Central memory CD4-positive, alpha-beta T cell (primary cell): ENCODE measurements at places on chromosomes 1 and 21.
A peak's percentile ranks its signal among the peaks of the same experiment; 100 is the strongest.

- no peak for DNase-seq
Observed at GRCh38 chr21:43591571-43591970, 67.7 kb downstream of the HSF2BP start.

GRCh38 chr1:20376880-20377494 lies 86.3 kb downstream of the VWA5B1 start:
- peak; percentile 18 for DNase-seq

GRCh38 chr1:15191770-15192169 lies 38.2 kb downstream of the TMEM51 start:
- DNase-seq: no peak

DNA sequence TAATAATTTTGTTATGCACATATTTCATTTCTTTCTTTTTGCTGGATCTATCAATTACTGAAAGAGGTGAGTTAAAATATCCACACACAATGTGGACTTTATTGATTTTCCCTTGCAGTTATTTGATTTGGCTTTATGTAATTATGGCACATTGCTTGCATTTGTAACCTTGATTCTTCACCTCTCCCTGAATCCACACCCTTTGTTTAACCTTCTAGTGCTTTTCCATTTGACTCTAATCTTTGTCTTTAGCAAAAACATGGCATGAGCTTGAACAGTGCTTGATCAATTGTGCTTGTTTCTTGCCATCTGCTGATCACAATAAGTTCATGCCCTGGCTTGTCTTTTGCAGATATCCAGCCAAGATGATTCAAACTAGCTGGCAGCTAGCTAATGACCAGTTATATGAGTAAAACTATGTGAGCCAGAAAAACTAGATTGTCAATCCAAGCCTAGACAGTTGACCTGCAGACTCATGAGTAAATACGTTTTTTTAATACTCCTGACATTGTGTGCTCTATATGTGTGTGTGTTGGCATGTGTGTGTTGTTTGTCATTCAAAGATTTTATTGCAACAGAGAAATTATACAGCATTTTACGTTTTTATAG lies 899.2 kb downstream of the NCAM2 start:
- DNase-seq: no peak

GRCh38 chr1:41101950-41102607 lies 80.6 kb upstream of the SLFNL1 start:
- DNase-seq: no peak

DNA sequence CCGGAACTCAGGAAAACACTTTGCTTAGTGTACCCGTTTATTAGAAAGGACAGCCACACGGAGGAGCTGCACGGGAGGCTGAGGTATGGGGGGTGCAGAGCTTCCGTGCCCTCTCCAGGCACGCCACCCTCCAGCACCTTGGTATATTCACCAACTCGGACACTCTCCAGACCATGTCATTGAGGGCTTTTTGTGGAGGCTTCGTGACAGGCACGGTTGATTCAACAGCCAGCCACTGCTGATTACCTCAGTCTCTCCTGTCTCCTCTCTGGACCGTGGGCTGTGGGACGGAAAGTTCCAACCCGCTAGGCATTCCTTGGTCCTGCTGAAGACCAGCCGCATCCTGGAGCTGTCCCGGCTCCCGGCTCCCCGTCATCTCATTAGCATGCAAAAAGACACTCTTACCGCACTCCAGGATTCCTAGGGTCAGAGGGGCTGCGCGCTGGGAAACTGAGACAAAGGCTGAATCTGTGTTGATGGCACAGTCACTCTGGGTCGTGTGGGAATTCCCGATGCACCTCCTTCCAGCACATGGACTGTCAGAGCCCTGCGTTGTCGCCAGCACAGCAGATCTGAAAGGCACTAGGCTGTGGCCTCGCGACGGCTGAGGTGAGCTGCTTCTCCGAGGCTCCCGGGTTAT lies 65.6 kb downstream of the PRKCZ start:
- DNase-seq: no peak

DNA sequence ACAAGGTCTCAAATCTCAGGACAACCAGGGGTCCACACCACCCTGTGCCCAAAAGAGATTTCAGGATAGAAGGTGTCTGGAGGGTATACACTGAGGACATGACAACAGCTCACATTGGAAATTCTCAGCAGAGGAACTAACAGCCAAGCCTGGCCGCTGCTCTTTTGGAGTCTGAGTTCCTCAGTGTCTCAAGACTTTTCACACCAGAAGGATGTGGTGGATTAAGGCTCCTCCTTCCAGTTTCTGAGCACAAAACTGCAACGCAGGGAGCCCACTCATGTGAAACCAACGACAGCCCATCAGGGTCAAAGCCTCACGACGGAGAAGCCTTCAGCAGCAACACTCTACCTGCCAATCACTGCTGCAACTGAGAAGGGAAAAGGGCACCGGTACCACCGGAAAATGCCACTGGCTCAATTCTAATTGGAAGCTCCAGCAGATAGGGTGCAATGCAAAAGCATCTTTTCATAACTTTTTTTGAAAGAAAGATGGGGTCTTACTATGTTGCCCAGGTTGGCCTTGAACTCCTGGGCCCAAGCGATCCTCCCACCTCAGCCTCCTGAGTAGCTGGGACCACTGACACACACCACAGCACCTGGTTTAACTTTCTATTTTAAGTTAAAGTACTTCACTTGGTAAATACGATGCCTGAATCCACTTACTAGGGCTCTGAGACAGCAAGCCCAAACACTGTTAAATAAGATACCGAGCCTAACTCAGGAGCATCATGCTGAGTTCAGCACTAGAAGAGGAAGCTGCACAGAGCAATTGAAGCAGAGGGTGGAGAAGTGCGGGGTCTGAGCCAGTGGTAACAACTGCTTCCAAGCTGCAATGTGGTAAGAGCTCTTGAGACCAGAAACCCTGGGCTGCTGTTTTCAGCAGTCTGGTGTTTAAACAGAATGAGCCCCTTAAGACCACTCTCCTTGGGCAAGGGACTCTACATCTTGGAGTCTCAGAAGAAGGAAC lies 7.8 kb downstream of the CAPZB start:
- no peak for DNase-seq

DNA sequence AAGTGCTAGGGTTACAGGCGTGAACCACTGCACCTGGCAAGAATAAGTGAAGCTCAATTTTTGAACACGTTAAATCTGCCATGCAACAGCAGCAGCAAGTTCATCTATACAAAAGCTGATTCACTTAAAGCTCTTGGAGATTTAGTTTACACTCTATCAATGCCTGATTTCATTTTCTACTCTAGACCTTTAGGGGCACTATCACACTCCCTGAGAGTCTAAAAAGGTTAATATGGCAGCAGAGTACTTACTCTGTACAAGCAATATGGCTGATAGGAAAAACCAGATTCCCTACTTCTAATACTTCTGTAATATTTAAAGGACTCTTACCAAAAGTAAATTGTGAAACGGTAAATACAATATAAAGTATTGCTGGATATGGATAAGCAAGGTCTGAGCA lies 4.8 kb downstream of the RBM34 start:
- DNase-seq: no peak

GRCh38 chr1:2538872-2539271 lies 8.8 kb upstream of the HES5 start:
- no peak for DNase-seq

DNA sequence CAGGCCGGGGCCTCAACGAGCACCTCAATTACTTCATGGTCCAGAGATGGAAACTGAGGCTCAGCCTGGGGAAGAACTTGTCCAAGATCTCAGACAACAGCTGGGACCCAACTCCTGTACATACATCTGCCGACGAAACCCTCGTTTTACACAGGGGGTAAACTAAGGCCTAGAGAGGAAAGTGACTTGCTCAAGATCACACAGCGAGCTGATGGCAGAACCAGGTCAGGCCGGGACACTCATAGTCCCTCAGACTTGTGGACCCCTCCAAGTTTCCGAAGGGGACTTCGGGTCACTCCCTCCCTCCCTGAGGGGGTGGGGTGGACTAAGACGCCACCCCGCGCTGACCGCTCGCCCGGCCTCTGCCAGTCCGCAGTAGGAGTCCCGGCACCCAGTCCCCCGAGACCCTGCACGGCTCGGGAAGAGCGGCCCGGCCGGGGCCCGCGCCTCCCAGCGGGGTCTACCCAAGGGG lies 430 bp downstream of the WASF2 start:
- DNase-seq: peak; percentile 42

- DNase-seq: no peak
Observed at GRCh38 chr1:244207042-244207934, 156.2 kb downstream of the ZBTB18 start.

- DNase-seq: no peak
Observed at GRCh38 chr1:207097871-207098324, 6.1 kb upstream of the C4BPA start.

DNA sequence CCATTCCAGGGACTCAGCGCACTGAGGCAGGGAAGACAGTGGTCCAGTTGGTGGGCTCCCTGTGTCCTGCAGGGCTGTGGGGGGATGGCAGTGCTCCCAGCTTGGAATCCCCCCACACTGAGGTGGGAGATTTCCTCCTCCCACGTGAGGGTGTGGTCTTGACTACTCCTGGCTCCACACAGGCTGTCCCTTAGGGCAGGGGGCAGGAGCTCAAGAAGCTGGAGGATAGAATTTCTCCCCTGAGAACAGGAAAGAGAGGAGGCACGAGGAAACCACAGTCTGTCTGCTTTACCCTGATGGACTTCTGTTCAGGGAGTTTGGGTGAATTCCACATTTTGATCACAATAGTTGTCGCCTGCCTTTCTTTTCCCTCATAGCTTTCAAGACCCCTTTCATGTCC lies 62.1 kb downstream of the CACNA1E start:
- DNase-seq: no peak

GRCh38 chr1:24393892-24394291 lies 19.7 kb downstream of the STPG1 start:
- DNase-seq: no peak

GRCh38 chr21:38938769-38939168 lies 133.0 kb downstream of the ETS2 start:
- DNase-seq: no peak

- no peak for DNase-seq
Observed at GRCh38 chr1:169874229-169874628, 19.5 kb downstream of the SCYL3 start.

DNA sequence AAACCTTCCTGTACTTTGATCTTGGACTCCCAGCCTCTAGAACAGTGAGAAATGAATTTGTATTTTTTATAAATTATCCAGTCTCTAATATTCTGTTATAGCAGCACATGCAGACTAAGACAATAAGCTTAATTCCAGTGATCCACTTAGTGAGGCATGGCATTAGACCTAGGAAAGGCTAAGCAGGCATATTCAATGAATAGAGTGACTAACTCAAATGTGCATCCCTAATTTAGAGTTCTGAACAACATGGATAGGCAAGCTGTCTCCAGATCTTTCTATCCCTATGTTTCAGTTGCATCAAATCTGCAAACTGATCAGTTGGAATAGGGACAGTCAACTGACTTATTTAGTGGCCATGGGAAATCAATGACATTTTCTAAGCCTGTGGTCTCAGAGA lies 4.3 kb upstream of the ERICH3 start:
- DNase-seq: no peak

DNA sequence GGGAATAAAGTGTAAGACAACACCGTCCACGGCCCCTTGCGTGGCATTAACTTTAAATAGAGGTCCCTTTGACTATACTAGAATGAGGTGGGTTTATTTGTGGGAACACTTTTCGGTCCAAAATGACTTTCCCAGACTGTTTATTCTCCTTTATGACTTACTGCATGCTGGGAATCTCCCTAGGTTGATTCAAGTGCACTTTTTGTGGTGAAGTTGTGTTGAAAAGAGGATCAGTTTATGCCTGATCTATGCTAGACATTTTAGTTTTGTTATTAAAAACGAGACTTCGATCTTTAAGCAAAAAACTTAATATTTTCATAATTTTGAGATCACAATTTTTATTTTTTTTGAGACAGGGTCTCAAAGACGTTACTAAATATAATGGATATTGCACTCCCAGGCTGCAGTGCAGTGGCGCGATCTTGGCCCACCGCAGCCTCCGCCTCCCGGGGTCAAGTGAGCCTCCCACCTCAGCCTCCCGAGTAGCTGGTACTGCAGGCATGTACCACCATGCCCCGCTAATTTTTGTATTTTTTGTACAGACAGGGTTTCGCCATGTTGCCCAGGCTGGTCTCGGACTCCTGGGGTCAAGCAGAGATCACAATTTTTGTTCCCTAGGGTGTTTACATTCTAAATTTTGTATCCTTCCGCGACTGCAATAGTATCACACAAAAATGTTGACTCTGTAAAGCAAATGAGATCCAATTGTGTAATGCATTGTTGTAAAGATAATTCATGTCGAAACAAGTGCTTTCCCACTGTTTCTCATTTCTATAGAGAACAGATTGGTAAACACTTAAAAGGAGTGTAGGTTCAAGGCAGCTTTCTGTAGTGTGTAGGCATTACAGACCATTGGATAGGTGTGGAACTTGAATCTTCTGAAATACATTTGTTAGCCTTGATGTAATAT lies 1.6 kb downstream of the CDC42 start:
- DNase-seq: no peak

DNA sequence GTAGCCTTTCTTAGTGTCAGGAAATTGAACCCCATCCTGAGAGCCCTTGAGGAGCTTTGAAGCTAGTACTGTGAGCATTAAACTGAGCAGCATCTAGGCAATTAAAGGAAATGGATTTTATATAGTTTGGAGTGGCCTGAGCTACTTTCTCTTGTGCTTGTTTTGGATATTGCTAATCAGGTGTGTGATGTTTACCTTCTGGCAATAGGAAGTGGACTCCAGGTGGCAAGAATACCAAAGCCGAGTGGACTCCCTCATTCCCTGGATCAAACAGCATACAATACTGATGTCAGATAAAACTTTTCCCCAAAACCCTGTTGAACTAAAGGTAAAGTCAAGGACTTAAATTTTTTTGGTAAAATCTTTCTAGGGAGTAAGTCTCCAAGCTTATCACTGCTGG lies 79.4 kb downstream of the MACF1 start:
- DNase-seq: no peak

DNA sequence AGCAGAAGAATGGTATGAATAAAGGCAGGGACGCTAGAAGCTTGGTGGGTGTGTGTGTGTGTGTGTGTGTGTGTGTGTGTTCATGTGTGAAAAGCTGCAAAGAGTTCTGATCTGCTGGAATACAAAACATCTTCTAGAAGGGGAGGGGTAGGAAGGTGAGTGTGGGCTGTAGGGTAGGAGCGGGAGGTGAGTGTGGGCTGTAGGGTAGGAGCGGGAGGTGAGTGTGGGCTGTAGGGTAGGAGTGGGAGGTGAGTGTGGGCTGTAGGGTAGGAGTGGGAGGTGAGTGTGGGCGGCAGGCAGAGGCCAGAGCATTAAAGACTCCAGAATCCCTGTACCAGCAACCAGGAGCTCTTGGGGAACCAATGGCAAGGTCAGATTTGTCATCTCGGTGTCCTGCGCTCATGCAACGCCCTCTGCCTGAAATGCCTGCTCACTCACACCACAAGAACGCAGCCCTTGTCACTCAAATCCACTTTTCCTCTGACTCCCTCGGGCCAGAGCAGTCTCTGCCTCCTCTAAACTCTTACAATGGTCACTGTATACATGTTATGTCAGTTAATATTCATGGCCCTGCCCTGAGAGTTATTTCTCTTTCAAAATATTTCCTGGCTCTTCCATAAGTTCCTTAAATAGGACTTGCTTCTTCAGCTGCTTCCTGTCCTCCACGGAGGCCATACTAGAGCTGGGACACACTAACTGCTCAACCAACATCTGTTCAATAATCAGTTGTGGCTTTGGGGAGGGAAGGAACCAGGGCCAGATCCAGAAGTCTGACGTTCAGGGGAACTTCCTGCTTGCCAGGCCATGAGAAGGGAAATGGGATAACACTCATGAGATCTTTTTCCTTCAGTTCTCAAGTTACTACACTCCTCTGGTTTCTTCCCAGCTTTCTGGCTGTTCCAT lies 53.6 kb upstream of the ZNF644 start:
- no peak for DNase-seq

GRCh38 chr1:12488666-12489354 lies 129.2 kb downstream of the DHRS3 start:
- DNase-seq: no peak
